ENCODE measurements at places on chromosomes 12 and 14.

DNA sequence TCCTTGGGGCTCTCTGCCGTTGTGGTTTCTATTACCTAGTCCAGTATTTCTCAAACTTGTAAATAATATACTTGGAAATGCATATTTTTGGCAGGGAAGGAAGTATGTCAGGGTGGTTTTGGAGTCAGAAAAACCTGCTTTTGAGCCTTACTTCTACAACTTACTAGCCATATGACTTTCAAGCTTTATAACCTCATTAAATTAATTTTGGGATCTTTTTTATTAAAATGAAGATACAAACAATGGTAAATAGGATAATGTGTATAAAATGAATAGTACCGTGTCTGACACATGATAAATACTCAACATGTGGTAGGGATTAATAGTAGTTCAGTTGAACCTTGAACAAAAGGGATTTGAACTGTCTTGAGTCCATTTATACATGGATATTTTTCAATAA is 406.3 kb downstream of the ATP23 start:
- no peak for DNase-seq

DNA sequence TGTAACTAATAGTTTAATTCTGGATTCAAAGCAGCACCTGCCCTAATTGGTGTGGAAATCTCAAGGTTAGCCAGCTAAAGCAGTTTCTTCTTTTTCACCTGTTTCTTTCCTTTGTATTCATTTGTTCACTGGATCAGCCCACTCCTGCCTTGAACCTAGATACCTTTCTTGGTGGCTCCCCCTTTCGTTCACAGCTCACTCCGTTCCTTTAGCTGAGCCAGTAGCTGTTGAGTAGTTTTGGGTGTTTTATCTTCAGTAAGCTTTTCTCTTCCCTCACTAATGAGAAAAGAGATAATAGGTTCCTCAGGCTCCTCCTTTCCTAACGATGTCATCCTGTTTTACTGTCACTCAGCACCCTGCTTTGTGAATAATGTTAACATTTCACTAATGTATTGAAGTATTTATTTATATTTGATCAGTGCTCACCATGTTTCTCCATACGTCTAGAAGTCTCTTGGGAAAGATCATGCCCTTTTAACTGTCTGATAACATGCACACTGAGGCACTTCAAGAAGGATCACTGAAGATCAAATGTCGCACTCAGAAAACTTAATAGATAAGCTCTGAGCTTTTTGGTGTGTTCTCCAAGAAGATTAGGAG is 121.1 kb downstream of the TGFB3 start:
- no peak for DNase-seq

DNA sequence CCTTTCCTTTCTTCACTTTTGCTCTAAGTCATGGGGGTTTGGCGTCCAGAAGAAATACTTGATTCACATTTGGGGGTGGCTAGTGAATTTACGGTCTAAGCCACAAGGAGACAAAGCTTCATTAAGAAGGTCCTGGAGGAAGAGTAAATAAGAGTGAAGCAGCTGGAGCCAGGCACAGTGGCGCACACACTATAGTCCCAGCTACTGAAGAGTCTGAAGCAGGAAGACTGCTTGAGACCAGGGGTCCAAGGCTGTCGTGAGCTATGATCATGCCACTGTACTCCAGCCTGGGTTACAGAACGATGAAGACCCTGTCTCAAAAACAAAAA is 23.3 kb downstream of the ACTN1 start:
- DNase-seq, result no peak

- no peak for DNase-seq
Observed at GRCh38 chr12:47903927-47904712, 674 bp downstream of the VDR start.

GRCh38 chr14:61631045-61631687 is 64.1 kb upstream of the HIF1A start:
- no peak for DNase-seq

DNA sequence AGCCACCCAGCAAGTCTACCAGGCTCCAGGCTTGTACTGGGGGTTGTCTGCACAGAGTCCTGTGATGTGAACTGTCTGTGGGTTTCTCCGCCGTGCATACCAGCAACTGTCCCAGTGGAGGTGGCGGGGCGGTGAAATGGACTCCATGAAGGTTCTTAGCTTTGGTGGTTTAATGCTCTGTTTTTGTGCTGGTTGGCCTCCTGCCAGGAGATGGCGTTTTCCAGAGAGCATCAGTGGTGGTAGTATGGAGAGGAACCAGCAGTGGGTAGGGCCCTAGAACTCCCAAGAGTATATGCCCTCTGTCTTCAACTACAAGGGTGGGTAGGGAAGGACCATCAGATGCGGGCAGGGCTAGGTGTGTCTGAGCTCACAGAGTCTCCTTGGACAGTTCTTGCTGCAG is 303.8 kb downstream of the TMEM121 start:
- DNase-seq, result no peak

DNA sequence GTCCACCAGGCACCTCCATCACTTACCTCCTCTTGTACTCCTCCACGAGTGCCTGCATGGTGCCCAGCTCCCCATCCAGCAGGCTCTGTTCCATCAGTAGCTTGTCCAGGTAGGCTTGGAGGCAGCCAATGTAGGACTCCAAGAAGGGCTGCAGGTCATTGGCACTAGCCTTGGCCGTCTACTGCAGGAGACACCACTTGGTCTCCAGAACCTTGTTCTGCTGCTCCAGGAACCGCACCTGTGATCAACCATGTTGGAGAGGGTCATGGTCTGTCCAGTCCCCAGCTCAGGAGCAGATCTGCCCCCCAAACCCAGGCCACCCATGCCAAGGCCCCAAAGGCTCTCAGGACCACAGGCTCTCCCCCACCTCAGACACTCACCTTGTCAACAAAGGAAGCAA is 23.9 kb downstream of the KRT76 start:
- no peak for DNase-seq

Measured in right hindlimb (tissue), 1 donor.